ENCODE measurements at places on chromosomes 1 and 21. TPM values are rescaled to one million over a fixed set of nuclear protein-coding genes. Genes with fewer than 3 reads are reported as not detected.

TSTD1 gene
- 609 TPM for polyA plus RNA-seq

CACYBP gene
- 87.1 TPM for polyA plus RNA-seq

HHIPL2 gene
- not detected for polyA plus RNA-seq

FCRL6 gene
- polyA plus RNA-seq, result 0.38 TPM

TAS1R1 gene
- polyA plus RNA-seq, result 0.10 TPM

PINK1 gene
- 60.1 TPM for polyA plus RNA-seq

OR6K2 gene
- polyA plus RNA-seq, result not detected

DCST1 gene
- polyA plus RNA-seq, result 0.09 TPM

SDE2 gene
- polyA plus RNA-seq, result 10.2 TPM

DMRTA2 gene
- polyA plus RNA-seq, result not detected

DEPDC1 gene
- 4.4 TPM for polyA plus RNA-seq

REN gene
- polyA plus RNA-seq, result 0.32 TPM

CD53 gene
- 150 TPM for polyA plus RNA-seq

RHOU gene
- polyA plus RNA-seq, result 36.0 TPM

TMCO1 gene
- 41.8 TPM for polyA plus RNA-seq

KIF21B gene
- 18.4 TPM for polyA plus RNA-seq

LINGO4 gene
- polyA plus RNA-seq, result not detected

CRP gene
- 0.20 TPM for polyA plus RNA-seq

ARHGEF11 gene
- polyA plus RNA-seq, result 16.8 TPM

CFAP141 gene
- not detected for polyA plus RNA-seq

ADGRB2 gene
- not detected for polyA plus RNA-seq

SLC6A17 gene
- not detected for polyA plus RNA-seq

PLXNA2 gene
- 14.2 TPM for polyA plus RNA-seq

FCER1G gene
- polyA plus RNA-seq, result 243 TPM

MAN1A2 gene
- polyA plus RNA-seq, result 10.5 TPM

DNASE2B gene
- not detected for polyA plus RNA-seq

LHX8 gene
- polyA plus RNA-seq, result not detected

MXRA8 gene
- polyA plus RNA-seq, result 22.2 TPM

ESRRG gene
- polyA plus RNA-seq, result 0.23 TPM

PRR9 gene
- polyA plus RNA-seq, result not detected

CLEC20A gene
- 1.3 TPM for polyA plus RNA-seq

NES gene
- polyA plus RNA-seq, result 1.8 TPM

FAAH gene
- 7.2 TPM for polyA plus RNA-seq

TAF5L gene
- 12.0 TPM for polyA plus RNA-seq

METTL25B gene
- polyA plus RNA-seq, result 19.0 TPM

FLG gene
- 0.01 TPM for polyA plus RNA-seq

SERPINC1 gene
- not detected for polyA plus RNA-seq

ARHGAP30 gene
- 37.8 TPM for polyA plus RNA-seq

TTC34 gene
- polyA plus RNA-seq, result not detected

KCNJ10 gene
- 1.3 TPM for polyA plus RNA-seq

NHLH2 gene
- not detected for polyA plus RNA-seq

PIK3R3 gene
- 2.4 TPM for polyA plus RNA-seq

CHI3L1 gene
- polyA plus RNA-seq, result 1.2 TPM

MTMR11 gene
- polyA plus RNA-seq, result 69.9 TPM

NHLH1 gene
- 0.12 TPM for polyA plus RNA-seq

FMO3 gene
- 0.92 TPM for polyA plus RNA-seq

RASSF5 gene
- polyA plus RNA-seq, result 25.9 TPM

C1orf87 gene
- polyA plus RNA-seq, result not detected

KDF1 gene
- polyA plus RNA-seq, result 26.8 TPM

HENMT1 gene
- polyA plus RNA-seq, result 13.6 TPM

LAPTM5 gene
- 132 TPM for polyA plus RNA-seq

C1orf94 gene
- polyA plus RNA-seq, result not detected

BMP8A gene
- polyA plus RNA-seq, result 0.60 TPM

PGLYRP4 gene
- not detected for polyA plus RNA-seq

OR2L3 gene
- not detected for polyA plus RNA-seq
